ENCODE measurements at places on chromosomes 1 and 21.

DNA sequence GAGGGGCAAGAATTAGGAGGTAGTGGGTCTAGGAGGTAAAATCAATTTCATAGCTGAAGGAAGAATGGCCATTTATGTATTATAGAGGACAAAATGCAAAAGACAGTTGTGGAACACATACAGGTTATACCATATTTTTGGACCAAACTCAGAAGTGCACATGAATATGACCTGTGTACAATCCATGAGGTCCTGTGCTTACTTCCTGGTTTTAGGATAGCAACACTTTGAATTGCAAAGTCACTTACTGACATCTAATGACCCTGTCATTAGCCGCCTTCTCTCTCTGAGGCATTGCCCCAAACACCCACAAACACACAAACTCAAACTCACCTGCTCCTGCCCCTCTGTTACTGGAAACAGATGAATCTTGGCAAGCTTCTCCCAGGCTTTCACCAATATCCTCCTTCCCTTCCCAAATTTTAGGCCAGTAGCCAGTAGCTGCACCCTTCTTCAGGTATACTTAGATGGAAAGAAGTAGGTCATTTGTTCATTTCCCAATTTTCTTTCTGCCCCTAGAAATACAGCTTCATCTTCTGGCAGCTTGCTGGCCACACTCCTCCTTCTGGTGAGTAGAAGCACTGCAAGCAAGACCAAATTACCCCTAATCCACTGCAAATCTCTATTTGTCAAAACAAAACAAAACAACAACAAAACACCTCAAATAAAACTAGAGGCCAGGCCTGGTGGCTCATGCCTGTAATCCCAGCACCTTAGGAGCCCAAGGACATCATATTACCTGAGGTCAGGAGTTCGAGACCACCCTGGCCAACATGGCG lies 13.7 kb upstream of the RPL5 start:
- no peak for DNase-seq

- DNase-seq: no peak
These were observed 5.6 kb upstream of the GPR25 start for GRCh38 chr1:200867018-200867811.

GRCh38 chr1:115753830-115754229 lies 14.7 kb downstream of the CASQ2 start:
- DNase-seq: no peak

- no peak for DNase-seq
These were observed 4.8 kb upstream of the FCRLA start for GRCh38 chr1:161702250-161702649.

DNA sequence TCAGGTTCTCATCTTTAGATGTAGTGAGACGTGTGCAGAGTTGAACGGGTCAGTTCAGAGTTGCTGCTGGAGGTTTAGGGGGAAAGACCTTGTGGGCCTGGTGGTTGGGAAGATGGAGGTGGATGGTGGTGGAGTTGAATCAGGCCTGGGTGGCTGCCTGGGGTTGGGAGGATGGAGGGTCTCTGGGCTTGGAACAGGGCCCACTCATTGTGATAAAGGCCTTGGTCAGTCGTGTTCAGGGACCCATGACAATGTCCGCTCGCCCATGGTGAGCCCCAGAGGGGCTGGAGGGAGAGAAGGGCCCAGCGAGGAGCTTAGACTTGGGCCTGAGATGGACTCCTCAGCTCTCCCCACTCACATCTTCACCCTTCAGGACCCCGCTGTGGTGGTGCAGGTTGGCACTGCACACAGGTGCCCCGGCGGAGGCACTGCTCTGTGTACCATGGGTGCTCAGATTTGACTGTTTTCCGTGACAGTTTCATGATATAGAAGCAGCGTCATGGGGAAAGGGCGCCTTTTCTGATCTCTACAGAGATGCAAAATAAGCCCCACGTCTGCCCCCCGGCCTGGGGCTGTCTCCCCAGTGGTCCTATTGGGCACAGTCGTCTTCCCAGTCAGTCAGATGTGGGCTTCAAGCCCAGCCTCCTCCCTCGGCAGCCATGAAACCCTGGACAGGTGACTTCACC lies 39.2 kb downstream of the DISP3 start:
- DNase-seq: no peak

DNA sequence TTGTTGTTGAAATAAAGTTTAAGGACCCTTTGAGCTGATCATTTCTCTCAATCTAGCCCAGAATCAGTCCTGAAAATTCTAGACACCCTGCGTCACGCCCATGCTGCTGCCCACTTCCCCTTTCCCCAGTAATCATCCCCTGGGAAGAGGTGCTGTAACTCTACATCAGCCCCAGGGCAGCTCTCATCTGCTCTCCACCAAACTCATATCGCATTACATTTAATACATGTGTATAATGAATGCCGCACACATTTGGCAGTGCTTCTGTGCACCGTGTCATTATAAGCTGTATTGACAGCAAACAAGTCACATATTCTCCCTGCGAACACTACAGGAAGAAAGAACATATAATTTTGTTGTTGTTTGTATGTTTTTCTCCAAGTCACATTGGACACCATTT lies 539.7 kb upstream of the DAB1 start:
- DNase-seq: no peak

DNA sequence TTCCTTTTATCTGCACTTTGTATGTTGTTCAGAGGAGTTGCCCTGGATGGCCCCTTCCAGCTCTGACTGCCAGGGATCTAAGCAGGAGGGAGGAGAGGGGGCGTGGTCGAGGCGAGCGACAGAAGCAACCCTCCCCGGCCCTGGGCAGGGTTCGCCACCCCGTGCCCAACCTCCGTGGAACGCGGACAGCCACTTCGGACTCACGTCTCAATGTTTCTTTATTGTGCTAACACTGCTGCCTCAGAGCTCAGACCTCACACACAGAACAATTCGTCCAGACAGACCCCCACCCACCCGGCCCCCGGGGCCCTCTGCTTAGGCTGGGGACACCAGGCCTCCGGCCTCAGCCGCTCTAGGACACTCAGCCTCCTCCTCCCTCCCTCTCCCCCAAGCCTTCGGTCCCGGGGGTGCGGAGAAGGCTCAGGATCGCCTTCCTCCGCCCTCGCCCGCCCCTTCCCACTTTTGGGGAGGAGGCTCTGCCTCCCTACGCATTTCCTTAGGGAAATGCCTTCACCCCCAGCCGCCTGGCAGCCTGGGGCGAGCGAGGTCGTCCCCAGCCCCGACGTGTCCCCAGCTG lies 8.3 kb downstream of the VSIG8 start:
- DNase-seq: no peak

DNA sequence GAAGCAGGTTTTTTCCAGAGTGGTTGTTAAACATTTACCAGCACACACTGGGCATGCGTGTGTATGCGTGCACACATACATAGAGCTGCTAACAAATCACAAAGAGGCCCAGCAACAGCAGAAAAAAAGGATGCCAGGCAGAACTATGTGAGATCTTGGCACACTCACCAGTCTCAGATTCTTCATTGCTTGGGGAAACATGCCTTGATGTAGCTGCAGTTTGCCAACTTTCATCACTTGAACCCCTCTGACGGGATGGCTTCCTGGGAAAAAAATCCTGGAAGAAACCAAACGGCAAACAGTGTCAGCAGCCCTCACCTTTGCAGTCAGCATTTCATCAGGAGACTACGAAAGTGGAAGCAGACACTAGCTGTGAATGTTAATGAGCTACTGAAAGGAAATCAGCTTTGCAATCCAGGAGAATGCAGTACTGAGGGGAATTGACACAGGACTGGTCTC lies 609.1 kb downstream of the KIF26B start:
- DNase-seq: no peak

DNA sequence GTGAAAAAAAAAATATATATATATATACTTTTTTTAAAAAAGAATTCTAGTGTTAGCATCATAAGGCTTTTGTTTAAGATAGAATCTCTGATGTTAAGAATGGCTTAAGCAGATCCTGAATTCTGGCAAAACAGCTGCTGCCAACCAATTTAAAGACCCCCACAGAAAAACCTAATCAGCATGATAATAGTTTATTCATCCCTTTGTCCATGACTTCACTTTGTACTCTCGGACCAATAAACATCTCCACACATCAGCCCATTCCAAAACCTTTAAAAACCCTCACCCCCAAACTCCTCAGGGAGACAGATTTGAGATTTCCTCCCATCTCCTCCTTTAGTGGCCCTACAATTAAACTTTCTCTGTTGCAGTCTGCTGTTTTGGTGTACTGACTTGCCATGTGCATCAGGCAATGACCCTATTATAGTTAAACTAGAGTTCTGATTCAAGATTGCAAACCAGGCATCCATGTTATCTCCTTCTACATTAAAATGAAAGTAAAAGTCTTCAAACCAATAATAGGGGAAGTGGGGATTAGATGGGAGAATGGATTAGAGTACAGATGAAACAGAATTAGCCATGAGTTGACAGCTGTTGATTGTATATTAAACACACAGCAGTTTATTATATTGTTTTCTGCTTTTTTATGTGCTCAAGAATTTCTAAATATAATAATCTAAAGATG lies 9.8 kb upstream of the PHTF1 start:
- no peak for DNase-seq

- no peak for DNase-seq
These were observed 777.2 kb upstream of the ADAMTS5 start for GRCh38 chr21:27743971-27744564.

- no peak for DNase-seq
These were observed 30.4 kb upstream of the LBR start for GRCh38 chr1:225458222-225458631.

GRCh38 chr1:236576004-236576403 lies 28.3 kb downstream of the HEATR1 start:
- no peak for DNase-seq

- no peak for DNase-seq
These were observed 10.3 kb upstream of the ERMAP start for GRCh38 chr1:42806593-42806992.

DNA sequence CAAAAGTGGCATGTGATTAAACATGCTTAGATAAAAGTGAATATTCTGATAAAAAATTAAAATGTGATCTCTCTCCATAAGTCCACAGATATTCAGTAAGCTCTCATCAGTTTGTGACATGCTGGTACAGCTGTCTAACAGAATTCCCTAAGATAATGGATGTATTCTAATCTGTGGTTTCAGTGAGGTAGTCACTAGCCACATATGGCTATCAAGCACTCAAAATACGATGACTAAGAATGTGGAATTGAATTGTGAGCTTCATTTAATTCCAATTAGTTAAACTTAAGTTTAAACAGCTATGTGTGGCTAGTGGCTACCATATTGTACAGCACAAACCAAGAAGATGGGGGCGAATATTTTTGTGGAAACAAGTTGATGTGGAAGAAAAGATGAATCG lies 4.1 kb upstream of the REG4 start:
- no peak for DNase-seq

GRCh38 chr1:41842326-41842725 lies 76.4 kb downstream of the HIVEP3 start:
- no peak for DNase-seq

DNA sequence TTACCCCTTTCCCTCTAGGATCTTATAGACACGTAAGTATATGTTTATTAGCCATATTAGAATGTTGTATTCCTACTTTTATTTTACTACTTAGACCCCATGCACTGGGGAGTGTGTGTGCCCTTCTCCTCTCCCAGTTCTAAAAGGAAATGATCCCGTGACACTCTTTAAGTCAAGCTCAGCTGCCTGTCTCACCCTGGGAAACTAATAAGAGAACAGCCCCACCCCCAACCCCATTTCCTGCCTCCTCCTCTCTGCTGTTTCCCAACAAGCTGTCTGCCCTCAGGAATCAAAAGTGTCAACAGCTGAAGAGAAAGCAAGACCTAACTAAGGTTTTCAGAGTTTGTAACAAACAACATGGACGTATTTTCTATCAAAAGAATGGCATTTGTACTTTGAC lies 92.6 kb upstream of the VAV3 start:
- no peak for DNase-seq

DNA sequence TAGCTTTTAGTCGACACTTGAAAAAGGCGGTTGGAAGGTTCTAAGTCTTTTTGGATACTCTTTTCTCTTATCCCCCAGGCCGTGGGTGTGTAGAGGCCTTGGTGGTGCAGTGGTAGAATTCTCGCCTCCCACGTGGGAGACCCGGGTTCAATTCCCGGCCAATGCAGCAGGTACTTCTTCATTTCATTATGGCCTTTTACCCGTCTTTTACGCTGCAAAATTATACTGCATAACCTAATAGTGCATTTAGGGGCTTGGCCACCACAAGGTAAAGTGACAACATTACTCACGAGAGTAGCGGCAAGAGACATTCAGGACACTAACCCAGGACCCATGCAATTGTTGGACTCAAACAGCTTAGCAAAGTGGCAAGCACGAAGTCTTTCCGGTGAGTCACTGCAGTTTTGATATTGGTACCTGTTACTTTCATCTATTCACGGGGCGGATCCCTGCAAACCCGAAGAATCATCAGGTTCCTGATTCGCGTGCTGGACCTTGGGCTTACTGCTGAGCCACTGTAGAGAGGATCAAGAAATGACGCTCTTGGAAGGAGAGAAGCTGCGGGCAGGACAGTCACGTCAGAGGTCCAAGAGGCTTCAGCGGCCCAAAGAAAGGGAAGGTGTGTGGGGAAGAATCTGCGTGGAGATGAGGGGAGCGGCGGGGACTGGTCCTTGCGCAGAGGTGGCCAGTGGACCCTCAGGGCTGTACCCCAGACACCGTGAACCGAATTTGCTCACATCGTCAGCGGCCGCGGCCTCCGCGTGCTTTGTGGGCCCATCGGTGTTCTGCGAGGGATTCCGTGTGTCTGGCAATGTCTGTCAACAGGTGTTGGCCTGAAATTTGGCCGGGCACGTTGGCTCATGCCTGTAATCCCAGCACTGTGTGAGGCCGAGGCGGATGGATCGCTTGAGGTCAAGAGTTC lies 12.9 kb upstream of the RNU1-4 start:
- DNase-seq: peak; percentile 81

DNA sequence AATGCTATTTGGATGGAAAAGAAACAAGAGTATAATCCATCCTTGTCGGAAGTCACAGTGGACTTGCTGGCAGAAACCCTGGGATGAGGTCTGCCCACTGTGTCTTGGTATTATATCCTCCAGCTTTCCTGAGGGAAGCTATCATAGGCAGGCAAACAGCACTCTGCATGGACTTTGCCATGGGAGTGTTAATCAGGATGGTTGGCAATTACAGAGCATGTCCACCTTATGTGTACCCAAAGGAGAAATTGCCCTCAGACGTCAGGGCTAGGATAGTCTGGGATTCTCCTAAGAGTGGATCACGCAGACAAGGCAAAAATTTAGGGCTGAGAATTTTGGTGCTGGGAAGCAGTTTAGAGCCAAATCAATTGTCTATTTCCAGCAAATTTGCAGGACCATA lies 184.9 kb upstream of the ESRRG start:
- no peak for DNase-seq

GRCh38 chr1:111602974-111603373 lies 16.6 kb upstream of the RAP1A start:
- DNase-seq: no peak
